ENCODE measurements at places on chromosomes 7 and 10.

DNA sequence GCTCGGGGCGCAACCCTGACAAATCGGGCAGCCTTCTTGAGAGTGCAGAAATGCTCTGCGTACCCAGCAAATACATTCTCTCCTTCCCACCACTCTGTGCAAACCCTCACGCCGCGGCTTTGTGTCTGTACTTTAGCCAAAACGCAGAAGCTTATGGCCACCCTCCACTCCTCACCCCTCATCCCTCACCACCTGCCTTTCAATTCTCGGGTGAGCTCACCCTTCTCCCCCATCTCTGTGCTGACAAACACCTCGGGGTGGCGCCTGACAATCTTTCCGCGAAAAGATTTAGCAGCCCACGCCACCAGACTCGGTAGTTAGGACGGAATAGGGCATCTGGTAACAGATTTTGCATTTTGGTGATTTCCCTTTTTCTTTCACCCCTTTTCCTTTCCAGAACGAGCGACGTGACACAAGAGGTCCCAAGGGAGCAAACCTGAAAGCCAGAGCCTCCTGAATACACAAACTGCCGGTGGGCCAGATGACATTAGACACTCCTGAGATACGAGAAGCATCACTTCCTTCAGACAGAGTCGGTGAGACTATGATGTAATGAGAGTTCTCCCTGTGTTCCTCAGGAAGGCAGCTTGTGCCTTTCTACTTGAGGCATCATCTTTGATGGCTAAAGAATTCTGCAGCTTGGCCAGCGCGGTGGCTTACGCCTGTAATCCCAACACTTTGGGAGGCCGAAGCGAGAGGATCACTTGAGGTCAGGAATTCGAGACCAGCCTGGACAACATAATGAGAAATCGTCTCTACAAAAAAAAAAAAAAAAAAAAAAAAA is 671 bp upstream of the ATAD1 start:
- DNase-seq: peak; percentile 38

GRCh38 chr10:108620821-108621534 is 1302.3 kb downstream of the XPNPEP1 start:
- no peak for DNase-seq

DNA sequence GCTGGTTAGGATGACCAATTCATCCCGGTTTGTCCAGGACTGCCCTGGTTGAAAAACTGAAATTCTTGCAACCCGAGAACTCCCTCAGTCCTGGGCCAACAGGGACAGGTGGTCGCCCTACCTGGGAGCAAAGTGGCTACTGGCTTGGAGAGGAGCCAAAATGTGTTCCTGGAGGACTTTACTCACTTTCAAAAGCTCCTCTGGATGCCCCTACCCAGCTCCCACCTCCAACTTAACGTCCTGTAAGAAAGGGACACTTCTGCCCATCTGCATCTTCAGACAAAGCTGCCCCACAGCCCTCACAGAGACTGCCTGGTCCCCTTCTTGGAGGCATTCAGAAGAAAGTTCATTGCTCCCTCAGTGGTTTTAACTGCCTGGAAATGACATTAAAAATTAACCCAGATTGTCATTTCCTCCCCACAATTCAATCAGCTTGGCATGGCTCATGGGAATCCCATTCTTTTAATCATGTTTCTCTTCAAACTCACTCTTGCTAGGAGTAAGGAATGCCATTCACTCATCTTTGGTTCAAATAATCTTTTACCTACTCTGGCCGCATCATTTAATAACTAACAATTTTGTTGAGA is 24.0 kb upstream of the HSPA12A start:
- DNase-seq: no peak

- no peak for DNase-seq
Observed at GRCh38 chr10:19325581-19325980, 277.0 kb downstream of the MALRD1 start.

DNA sequence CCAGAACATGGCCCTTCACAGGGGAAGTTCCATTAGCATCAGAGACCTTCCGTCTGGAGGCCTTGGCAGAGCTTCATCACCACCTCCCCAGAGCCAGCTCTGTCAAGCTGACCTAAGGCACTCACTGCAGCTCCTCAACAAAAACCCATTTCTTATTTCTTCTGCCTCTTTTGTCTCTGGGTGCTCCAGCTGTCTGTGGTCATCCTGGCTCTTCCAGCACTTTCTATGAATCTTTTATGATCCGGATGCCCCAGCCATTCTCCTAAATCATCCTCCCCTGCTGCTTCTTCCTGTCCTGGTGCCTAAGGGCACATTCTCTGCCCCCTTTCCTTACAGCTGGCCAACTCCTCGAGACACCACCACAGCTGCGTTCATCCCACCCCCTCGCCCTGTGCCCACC is 171.7 kb upstream of the INSYN2A start:
- no peak for DNase-seq

DNA sequence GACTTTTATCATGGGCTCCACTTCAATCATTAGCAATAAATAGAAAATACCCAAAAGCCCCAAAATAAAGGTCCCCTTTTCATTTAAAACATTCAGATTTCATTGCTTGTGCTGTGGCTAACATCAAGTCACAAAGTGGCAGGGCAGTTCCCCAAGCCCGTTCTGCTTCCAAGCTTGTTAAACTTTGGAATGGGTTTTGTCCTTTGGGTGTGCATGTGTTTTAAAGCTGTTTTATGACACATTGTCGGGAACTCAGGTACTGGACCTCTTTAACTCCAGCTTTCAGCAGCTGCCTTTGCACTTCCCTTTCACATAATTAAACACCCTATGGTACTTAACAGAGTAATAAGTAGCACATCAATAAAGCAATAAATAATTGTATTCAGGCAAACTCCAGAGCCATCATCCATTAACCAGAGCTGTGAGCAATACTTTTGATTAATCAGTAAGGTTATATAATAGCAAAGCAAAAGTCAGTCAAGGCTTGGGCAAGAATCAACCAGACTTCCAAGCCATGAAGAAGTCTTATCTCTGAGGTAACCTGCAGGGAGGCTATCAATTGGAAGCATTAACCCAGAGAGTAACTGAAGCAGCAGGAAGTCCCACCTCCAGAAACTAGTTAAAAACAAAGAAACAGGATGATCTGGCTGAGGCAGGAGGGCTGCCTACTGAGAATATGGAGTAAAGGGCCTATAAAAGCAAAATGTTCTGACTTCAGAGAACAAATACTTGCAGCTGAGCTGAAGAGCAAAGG is 56.1 kb upstream of the ARID5B start:
- no peak for DNase-seq

DNA sequence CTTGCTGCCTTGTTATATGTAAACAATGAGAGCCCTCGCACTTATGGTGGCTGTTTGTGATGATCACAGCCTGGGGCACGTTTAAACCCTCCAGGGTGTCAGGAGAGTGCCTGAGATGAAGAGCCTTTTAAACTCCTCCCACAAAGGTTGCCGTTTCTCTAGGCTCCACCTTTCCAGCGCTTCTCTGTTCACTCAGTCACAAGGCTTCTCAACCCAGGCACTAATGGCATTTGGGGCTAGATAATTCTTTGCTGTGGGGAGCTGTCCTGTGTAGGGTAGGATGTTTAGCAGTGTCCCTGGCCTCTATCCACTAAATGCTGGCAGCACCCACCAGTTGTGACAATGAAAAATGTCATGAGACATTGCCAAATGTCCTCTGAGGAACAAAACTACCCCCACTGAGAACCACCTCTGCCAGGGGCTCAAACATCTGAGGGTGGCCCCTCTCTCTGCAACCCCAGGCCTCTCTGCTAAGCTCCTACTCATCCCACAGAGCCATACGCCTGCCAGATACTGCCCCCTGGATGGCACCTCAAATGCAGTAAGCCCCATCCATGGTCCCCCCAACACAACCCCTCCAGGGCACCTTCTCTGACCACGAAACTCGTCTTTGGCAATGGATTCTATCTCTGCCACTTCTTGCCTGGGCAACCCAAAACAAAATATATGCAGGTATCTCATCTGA is 144.3 kb upstream of the ZMIZ1 start:
- no peak for DNase-seq

GRCh38 chr7:116446212-116446855 is 53.2 kb upstream of the CAV2 start:
- DNase-seq: no peak

- no peak for DNase-seq
Observed at GRCh38 chr10:126905776-126906703, 812 bp downstream of the DOCK1 start.

DNA sequence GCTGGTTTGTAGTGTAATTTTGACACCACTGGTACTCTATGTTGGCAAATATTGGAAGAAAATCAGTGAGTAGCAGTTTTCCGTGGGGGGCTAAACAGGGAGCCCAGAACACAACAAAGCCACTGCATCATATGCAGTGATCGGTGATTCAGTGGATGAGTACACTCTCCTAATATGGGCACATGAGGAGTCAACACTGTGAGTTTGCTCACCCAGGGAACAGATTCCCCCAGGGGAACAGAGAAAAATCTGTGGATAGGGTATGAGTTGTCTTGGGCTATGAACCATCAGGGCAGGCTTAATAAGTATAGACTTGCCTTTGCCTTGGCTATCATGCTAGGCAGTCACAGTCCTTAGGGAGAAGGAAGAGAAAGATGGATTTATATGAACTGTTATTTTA is 227.7 kb upstream of the SEMA3E start:
- no peak for DNase-seq

DNA sequence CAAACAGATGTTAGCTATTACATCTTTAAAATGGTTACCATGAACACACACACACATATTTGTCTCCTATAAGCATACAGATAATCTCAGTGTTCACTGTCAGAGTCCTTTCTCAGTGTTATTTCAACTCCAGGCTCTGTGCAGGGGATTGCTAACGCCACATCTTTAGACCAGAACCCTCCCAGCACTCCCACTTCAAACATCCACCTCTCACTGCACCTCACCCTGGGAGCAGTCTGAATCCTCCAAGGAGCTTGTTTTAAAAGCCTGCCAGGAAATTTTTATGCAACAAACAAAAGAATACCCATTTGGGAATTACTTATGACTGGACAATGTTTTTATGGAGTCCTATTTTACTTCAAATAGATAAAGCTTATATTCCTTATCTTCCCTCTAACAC is 107.4 kb downstream of the PARD3 start:
- no peak for DNase-seq

DNA sequence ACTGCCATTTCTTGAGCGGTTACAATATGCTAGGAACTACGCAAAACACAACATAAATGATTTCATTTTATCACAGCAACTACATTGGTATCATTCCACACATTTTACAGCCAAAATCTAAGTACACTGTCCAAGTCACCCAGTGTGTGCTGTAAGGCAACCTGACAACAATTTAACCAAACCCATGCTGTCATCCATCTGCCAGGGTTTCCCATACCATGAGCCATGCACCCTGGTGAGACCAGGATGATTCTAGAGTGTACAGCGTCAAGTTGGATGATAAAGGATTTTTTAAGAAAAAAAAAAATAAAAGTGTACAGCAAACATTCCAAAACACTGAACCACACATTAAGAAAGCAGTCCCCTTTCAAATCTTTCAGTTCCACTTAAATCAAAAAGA is 52.9 kb downstream of the PIK3AP1 start:
- DNase-seq: no peak

DNA sequence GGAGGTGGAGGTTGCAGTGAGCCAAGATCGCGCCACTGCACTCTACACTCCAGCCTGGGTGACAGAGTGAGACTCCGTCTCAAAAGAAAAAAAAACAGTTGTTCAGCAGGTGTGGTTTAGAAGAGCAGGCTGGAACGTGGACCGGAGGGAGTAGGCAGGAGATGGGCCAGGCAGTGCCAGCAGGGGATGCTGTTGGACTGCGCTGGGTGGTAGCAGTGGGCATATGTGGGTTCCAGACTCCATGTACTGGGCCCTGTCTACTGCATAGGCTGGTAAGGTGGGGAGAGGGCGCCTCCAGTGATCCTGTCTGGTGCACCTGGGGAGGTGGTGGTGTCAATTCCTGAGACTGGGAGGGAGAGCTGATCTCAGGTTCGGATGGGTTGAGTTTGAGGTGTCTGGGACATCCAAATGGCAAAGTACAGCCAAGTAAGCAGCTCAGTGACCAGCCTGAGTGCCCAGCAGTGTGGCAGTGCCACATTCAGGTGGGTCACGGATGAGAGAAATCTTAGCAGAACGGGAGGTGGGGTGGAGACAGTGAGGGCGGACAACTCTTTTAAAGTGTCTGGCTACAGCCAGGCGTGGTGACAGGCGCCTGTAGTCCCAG is 25.9 kb downstream of the SFXN4 start:
- peak; percentile 10 for DNase-seq

DNA sequence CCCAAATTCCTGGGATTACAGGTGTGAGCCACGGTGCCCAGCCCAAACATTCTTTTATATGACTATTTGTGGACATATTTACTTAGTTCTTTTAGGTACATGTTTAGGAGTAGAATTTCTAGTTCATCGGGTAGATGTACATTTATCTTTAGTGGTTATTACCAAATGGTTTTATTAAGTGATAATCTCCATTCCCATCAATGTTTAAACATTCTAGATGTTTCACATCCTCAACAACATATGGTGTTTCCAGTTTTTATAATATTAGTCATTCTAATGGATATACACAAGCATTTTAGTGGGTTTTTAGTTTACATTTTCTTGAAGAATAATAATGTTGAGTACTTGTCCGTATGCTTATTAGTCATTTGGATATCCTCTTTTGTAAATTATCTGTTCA is 131.7 kb downstream of the RTKN2 start:
- no peak for DNase-seq

DNA sequence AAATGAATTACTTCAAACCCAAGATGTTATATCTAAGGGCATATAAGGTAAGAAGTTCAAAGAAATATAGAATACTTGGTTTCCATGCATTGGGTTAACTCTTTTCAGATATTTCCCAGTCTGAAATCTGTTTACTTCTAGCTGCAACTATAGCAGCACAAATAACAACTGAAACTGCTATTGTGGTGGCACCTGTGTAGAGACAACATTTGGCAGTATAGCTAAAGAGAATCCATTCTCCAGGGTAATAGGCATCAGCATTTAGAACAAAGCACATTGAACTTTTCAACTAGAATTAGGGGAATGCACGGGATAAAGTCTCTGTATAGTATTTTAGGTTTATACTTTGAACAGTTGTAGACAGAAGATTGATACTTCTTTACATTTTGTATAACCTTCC is 19.7 kb upstream of the CALCR start:
- DNase-seq: no peak

GRCh38 chr7:6558837-6559236 is 7.6 kb upstream of the GRID2IP start:
- no peak for DNase-seq

DNA sequence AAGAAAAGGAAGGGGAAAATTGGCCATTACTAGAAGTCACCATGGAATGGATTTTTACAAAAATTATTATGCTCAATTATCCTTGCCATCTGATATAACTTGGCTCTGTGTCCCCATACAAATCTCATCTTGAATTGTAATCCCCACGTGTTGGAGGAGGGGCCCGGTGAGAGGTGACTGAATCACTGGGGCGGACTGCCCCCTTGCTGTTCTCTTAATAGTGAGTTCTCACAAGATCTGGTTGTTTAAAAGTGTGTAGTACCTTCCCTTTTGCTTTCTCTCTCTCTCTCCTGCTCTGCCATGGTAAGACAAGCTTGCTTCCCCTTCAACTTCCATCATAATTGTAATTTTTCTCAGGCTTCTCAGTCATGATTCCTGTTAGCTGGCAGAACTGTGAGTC is 1023.6 kb downstream of the XPNPEP1 start:
- no peak for DNase-seq

GRCh38 chr10:125691160-125691981 is 8.4 kb upstream of the TEX36 start:
- DNase-seq: no peak
